NCI-H446 (cell line): ENCODE measurements at places on chromosomes 1 and 21.

- no peak for DNase-seq
Observed at GRCh38 chr1:47403321-47403910, 12.7 kb upstream of the FOXE3 start.

- no peak for DNase-seq
Observed at GRCh38 chr1:37040773-37041172, 6.5 kb upstream of the GRIK3 start.

GRCh38 chr1:155940993-155941844, at the start of gene RXFP4:
Gene RXFP4 (plus strand): TSS chr1:155941638. CDS start chr1:155941710, 72 bp downstream.
- DNase-seq, result no peak

DNA sequence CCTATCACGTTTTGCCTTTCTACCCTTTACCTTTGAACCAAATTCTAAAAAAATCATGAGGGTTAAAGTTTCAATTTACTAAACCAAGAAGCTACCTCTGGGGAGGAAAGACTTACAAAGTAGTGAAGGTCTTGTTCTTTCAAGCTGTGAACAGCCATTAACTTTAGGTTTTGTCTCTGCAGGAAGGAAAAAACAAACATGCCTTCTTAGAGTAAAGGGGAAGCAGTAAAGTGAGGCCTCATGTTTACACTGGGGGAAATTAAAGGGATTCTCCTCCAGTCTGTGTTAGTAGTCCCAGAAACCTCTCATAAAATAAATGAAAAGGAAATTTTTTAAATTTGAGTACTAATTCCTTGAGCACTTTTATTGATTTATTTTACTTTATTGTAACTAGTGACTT, 780.2 kb upstream of the ADGRL2 start:
- no peak for DNase-seq

DNA sequence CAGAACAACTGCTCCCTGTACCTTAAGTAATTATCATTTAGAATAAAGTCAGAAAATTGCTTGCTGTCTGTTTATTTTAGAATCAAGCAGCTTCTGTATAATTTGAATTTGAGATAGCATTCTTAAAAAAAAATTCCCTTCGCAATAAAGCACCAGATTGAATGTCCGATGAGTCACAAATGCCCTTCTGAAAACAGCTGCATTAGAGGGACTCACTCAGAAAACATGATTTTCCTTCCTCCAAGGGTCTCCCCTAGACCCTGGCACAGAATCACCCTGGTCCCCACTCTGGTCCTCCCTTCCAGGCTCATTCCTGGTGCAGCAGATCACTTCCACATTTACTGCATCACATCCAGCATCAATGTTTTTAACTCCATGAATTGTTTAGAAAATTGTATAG, 471.1 kb upstream of the VAMP3 start:
- DNase-seq, result no peak
